ENCODE measurements at places on chromosomes 3 and 15.

DNA sequence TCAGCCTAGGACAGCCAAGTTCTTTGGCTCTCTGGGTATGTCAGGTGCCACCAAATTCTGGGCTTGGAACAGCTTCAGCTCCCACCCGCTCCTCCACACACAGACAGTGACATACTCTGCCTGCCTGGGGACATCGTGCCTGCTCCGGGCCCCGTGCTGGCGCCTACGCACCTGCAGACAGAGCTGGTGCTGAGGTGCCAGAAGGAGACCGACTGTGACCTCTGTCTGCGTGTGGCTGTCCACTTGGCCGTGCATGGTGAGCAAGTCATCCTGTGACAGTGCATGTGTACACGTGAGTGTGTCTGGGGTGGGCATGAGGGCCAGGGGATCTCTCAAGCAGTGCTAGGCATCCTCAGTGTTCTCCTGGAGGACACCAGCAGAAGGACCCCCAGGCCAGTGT is 922 bp downstream of the IL17RC start:
- DNase-seq: no peak

DNA sequence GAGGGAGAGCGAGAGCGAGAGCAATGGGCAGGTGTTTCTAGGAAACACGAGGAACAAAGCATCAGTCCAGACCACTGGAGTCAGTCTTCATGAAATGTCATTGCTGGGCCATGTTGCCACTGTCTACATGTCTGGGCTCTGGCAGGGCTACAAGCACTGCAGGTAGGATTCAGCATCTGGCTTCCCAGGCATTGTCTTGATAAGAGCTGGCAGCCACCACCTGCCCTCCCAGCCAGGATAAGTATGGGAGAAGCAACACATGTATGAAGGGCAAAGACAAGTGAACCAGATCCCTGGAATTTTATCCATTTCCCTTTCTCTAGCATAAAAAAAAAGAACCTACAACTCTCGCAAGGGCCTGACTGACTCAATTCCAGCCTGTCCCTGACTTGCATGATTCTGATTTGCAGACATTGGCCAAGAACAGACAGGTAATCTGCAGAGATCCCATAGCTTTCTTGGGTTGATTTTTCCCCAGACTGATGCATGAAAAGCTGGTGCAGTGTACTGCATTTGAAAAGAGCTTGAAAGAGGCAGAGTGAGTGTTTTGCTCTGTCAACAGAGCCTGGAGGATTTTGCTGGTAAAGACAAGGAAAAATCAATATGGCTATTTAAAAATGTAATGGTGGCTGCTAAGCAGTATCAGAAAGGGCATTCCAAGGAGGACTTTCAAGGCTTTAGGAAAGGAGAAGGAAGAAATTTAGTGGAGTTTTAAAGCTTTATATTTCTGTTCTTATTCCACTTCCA is 157.2 kb upstream of the MYRIP start:
- no peak for DNase-seq

GRCh38 chr3:156448300-156448699 is 106.6 kb downstream of the SSR3 start:
- no peak for DNase-seq

DNA sequence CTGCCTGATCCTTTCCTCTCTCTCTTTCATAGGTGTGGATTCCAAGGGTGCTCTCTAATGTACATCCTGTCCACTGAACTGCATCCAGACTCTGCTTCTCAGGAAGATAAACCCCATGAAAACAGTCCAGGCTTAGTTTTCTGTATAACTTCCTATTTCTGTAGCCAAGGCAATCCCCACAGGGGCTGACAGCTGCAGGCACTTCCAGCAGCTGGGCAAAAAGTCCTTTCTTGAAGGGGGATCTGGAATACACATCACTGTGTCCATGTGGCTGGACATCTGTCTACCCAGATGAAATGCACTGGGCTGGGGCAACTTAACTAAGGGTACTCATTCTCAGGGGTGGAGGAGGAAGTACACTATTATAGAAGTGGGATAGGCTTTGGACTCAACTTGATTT is 72.2 kb downstream of the NR1D2 start:
- DNase-seq: no peak

DNA sequence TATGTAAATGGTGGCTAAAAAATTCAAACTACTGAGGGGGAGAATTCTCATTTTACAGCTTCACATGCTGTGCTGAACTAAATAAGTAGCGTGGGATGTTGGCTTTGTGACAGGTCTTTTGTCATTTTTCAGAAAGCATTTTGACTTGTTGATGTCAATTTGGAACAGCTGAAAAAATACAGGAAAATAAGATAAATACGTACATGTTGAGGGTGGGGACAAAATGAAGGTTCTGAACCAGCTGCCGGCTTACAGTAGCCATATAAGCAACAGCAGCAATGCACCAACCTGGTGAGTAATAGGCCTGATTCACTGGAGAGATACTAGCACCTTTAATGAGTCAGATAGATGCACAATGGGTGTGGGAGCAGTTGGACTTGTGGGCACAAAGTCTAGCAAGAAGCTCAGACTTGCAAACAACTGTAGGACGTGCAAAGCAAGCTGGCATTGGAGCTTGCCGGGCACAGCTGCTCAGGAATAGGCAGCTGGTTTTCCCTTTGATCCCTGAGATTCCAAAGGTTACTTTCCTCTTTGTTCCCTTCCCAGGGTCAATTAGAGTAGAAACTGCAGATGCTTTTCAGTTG is 12.9 kb downstream of the B3GNT5 start:
- DNase-seq: peak; percentile 59

DNA sequence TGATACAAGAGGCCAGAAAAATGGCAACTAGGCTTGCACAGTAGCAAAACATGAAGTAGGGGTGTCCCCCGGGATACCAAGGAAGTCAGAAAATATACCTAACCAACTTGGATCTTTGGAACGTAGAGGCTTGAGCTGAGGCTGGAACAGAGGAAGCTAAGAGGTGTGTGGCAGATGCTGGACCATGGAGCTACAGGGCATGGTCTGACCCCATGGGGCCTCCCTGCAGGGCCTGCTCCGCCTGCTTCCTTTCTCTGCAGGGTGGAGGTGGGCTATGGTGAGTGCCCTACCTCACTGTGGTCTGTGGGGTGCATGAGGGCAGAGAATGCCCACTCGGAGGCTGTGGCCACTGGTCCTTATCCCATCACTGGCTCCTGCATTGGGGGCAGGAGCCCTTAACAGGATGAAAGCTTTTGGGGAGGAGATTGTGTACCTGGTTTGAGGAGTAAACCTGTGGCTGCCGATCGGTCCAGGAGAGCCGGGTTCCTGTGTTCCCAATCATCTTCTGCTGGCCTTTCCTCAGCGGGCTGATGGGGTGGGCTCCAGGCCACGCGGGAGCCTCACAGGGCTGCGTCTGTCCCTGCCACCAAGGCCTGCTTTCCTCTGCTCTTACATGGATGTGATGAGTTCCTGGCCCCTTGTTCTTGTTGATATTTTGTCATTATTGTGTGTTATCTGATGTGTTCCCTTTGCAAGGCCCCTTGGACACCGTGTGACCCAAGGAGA is 96.8 kb downstream of the OCA2 start:
- DNase-seq: no peak

GRCh38 chr3:35773417-35773816 is 134.1 kb downstream of the ARPP21 start:
- no peak for DNase-seq

GRCh38 chr3:56974247-56974930 is 86.1 kb upstream of the SPATA12 start:
- no peak for DNase-seq

GRCh38 chr15:62241135-62241770 is 76.2 kb upstream of the C2CD4B start:
- DNase-seq: no peak

GRCh38 chr15:90376789-90377188 is 11.3 kb upstream of the IQGAP1 start:
- DNase-seq: peak; percentile 11

GRCh38 chr3:170699158-170700053 is 113.5 kb upstream of the SLC7A14 start:
- DNase-seq: no peak

DNA sequence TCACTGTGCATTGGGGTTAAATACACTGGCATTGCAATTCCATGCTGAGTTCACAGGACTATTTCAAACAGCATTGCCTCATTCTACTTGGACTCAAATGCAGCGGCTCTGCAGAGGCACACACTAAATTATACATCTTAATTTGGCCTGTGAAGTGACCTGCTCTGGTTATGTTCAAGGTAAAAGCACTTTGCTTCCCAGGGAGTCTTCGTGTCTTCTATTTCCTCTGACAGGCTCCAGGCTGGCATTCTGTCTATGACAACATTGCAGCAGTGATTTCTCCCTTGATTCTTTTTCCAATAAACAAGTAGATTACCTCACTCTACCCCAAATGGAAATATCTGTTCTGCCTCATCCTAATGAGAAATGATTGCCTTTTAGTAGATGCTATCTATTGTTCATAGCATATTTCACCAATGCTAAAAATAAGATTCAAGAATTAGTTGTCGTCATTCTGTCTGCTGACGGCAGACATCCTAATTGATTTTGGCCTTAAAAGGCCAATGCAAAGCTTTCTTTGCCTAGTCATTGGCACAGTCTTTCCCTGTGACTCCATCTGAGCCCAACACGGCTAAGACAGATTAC is 33.8 kb downstream of the FMN1 start:
- DNase-seq: no peak

DNA sequence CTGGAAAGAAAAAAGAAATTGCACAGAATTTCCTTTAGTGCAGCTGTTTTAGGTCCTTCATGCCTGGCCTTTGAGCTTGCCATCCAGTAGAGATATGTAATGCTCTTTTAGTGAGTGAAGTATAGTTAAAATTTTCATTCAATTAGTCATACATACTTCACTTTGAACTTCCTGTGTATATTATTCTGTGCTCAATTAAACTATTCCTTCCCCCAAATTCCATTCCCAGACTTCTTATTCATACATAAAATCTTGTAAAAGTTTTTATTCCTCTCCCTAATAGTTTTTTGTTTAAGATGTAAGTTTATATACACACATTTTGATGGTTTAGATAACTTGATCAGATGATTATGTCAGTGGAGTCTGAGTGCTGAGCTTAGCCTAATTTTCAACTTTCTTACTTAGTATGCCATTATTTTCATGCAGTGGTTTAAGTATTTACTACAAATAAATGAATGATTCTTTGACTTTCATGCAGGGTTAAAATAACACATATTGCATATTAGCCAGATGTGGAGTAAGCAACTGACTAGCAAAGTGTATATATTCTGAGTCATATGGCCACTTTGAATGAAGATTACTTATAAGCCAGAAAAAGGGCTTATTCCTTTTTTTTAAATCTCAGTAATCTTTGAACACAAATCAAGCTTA is 42.5 kb upstream of the ABHD10 start:
- DNase-seq: no peak

GRCh38 chr3:42906070-42906847 is at the start of gene ZNF662:
Gene ZNF662, plus strand, starts transcription at chr3:42906142. Its CDS starts 1,973 bp downstream, at chr3:42908115.
- DNase-seq: no peak

GRCh38 chr15:77538793-77539497 is 93.8 kb downstream of the LINGO1 start:
- no peak for DNase-seq

DNA sequence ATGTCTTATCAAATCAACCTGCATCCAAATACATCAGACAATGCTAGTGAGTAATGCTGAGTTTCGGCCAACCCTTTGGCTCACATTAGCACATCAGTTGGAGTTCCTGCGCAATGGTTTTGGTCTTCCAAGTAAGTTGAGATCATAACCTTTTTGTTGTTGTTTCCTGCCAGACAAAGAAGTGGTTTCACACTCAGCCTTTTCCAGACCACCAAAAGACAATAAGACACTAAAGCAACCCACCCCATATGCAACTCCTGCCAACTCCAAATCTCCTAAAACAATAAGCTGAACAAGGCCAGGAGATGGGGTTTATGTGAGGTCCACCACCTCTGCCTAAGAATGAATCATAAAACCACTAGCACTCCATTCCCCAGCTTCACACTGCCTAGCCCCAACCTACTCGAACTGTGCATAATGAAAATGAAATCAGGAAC is 177.0 kb downstream of the ERC2 start:
- no peak for DNase-seq

DNA sequence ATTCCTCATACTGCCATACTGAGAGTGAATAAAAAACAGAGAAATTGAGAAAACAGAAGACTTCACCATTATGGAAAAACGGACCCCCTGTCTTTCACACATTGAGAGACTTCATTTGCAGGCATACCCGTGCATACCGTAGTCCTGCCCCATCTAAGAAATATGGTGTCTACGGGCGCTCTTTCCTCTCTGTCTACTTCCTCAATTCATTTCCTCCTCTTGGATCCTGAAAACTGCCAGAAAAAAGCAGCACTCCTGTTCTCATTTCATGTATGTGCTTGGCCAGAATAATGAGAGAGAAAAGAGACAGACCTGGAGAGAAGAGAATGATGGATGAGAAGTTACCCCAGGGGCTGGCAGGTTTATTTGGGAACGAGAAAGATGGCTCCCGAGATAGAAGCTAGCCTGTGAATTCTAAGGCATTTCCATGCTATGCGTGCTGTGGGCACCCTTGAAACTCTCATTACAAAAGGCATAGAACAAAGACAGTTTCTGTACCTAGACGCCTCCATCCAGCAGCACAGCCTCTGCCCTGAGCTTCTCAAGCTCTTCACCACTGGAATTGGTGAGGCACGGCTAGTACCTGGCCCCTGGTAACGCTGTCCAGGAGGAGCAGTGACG is 62.5 kb upstream of the EPHB3 start:
- no peak for DNase-seq

DNA sequence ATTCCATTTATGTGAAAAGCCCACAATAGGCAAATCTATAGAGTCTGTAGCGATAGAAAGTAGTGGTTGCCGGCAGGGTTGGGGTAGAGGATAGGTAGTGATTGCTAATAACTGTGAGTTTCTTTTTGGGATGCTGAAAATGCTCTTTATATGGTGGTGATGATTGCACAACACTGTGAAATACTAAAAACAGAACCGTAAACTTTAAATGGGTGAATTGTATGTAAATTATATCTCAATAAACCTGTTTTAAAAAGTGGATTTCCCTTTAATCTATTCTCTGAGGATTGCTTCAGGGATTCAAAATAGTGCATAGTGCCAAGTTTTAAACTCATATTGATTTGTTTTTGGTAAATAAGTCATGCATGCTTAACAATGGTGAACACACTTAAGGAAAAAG is 140.2 kb downstream of the LPP start:
- no peak for DNase-seq

DNA sequence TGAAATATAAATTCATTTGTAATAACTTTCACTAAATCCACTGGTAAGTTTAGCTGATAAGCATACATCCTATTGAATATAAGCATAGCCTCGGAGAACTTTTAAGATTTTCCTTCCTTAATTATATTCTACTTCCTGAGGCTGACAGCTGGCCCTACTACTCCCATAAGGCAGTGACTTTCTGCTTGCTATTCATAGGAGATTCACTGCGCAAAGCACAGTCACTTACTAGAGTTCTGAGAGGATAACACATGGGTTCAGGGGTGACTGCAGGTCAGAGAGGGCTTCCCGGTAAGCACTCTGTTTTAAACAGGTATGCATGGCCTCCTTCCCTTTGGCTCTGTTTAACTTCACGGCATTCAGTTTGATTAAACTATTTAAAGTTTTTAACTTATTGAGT is 75.8 kb downstream of the FAIM start:
- no peak for DNase-seq

DNA sequence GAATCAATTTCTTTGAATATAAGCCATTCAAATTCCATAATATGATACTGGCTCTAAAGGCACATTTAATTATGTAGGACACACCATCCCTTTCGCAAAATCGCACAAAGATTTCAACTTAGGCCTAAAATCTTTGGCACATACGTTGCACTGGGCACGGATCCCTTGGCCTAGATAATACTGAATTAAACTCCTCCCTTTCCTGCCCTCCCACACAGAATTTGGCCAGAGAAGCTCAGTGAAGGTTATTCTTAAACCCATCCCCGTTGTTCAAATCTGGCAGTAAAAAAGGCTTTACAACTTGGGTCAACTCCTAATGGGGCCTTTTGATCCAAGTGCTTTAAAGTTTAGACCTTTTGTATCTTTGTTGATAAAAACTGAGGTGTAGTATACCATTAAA is 247.2 kb downstream of the PTPRG start:
- no peak for DNase-seq

Measured in stimulated activated CD8-positive, alpha-beta memory T cell treated with anti-CD3 and anti-CD28 coated beads, Interleukin-7, amount 100 ng/mL, for 48 hours (primary cell).